ENCODE measurements at places on chromosomes 1 and 21. TPM values are rescaled to one million over a fixed set of nuclear protein-coding genes. Genes with fewer than 3 reads are reported as not detected.

Gene TNNT2
- 0.11 TPM for total RNA-seq

Gene KIF1B
- 38.0 TPM for total RNA-seq

Gene SPRR1A
- not detected for total RNA-seq

Gene KCNJ15
- total RNA-seq, result 0.75 TPM

Gene PPIE
- 44.4 TPM for total RNA-seq

Gene ACTL8
- 0.12 TPM for total RNA-seq
